ENCODE measurements at places on chromosomes 4 and X. TPM values are rescaled to one million over a fixed set of nuclear protein-coding genes. Genes with fewer than 3 reads are reported as not detected.

DNA sequence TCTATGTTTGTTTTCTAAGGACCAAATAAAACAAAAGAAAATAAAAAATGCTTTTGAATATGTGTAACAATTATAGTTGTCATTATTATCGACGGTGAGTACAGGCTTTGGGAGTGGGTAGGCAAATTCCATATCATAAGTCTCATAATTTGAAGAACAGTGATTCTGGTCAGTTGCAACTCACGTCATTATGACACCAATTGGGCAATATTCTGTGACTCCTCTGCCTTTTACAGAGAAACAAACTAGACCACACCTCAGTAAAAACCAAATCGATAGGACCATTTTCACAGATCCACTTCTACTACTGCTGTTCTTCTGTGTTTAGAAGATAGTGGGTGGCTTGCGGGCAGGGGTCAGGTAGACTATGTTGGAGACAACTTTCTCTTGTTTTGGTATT lies 250.1 kb downstream of the C4orf33 start:
- H3K4me1 ChIP-seq = no peaks in the 10 kb centered on the region
- H3K4me3 ChIP-seq = no peak overlapping the region
- no peak overlapping the region for H3K27ac ChIP-seq
- DNase-seq = no peak
- H3K36me3 ChIP-seq = no peaks in the 10 kb centered on the region
- H3K27me3 ChIP-seq = no peaks in the 10 kb centered on the region

- H3K4me3 ChIP-seq = no peak overlapping the region
- H3K4me1 ChIP-seq = peaks cover 5% of the 10 kb centered on the region
- no peak overlapping the region for H3K27ac ChIP-seq
- no peaks in the 10 kb centered on the region for H3K36me3 ChIP-seq
- H3K27me3 ChIP-seq = peaks cover 20% of the 10 kb centered on the region
Observed at GRCh38 chrX:9897761-9898161, 69.4 kb upstream of the CLDN34 start.

GRCh38 chr4:1327526-1328266 lies 19.3 kb upstream of the UVSSA start:
- no peaks in the 10 kb centered on the region for H3K27me3 ChIP-seq
- DNase-seq = no peak
- no peak overlapping the region for H3K27ac ChIP-seq

DNA sequence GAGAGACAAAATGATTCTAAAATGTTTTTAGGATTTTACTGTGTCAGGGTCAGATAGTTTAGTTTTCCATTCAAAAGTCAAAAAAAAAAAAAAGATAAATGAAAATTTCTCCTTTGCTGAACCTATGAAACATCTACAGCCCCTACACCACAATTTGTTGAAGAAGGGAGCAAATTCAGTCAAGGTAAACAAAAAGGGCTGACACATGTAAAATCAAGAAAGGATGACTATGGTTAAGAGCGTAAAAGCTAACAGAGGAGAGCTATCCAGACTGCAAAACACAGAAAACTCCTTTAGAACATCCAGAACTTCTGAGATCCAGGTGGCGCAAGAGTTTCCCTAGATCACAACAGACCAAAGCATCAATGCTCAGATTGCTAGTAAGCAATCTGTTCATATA lies 72.2 kb downstream of the RAB28 start:
- no peak for DNase-seq
- no peaks in the 10 kb centered on the region for H3K27me3 ChIP-seq
- peaks cover 8% of the 10 kb centered on the region for H3K4me1 ChIP-seq
- H3K4me3 ChIP-seq = no peak overlapping the region

The PPBP gene
- not detected for total RNA-seq

DNA sequence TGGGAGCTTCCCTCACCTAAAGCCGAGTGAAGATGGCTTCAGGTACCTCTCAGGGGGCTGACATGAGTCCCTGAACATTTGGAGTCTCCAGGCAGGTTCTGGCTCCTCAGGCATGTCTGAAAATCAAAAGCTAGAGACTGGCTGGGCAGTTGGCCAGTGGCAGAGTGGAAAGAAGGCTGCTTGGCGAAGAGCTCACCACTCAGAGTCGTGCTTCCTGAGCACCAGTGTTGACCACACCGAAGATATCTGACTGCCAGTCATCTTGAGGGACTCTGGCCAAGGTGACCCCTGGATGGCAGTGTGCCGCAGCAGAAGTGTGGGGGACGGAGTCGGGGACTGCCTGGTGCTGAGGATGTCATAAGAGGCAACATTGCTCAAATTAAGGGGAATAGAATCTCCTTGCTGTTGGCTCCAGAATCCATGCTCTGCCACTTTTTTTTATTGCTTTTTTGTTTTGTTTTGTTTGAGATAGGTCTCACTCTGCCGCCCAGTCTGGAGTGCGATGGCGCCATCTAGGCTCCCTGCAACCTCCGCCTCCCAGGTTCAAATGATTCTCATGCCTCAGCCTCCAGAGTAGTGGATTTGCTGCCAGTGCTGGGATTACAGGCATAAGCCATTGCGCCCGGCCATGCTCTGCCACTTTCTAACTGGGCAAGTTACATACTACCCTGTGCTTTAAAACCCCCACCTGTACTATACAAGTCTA lies 172.5 kb upstream of the GATB start:
- H3K27me3 ChIP-seq = peaks cover 2% of the 10 kb centered on the region
- no peaks in the 10 kb centered on the region for H3K36me3 ChIP-seq
- no peaks in the 10 kb centered on the region for H3K4me1 ChIP-seq
- H3K27ac ChIP-seq = no peak overlapping the region

DNA sequence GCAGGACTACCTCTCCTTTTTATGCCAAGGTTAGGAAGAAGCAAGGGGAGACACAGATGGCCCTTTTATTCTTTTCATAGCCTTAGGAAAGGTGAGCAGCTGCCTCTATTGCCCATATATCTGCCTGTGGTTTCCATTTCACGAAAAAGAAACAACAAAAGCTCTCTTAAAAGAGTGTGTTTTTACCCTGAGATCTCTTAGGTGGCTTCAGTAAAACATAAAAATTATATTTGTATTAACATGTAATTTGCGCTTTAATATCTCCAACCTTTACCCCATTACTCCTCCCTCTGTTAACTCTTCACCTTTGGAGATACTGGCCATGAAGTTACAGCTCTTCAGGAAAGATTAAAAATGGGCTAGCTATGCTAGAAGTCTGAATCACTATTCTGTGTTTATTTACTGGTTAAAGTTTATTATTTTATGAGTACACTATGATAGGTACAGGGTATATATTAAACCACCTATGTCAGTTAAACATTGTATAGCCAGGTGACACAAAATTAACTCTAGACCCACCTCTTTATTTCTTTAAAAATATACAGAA lies 15.0 kb upstream of the SULT1B1 start:
- peaks cover 2% of the 10 kb centered on the region for H3K27me3 ChIP-seq
- no peak overlapping the region for H3K4me3 ChIP-seq
- H3K4me1 ChIP-seq = no peaks in the 10 kb centered on the region
- H3K36me3 ChIP-seq = no peaks in the 10 kb centered on the region
- H3K27ac ChIP-seq = no peak overlapping the region
- no peak for DNase-seq

All from activated T-helper 2 cell treated with anti-CD3 and anti-CD28 coated beads, Interferon-gamma antibody, Interleukin-2, Interleukin-4, amounts not matched to agents 10 μg/mL and 5 μg/mL and 100 μg/mL, durations not matched to agents 14 hours and 24 hours and 36 hours (primary cell).